ENCODE measurements at places on chromosomes 6 and 20.

GRCh38 chr6:6962699-6963098, 145.1 kb upstream of the RREB1 start:
- no peak for DNase-seq

DNA sequence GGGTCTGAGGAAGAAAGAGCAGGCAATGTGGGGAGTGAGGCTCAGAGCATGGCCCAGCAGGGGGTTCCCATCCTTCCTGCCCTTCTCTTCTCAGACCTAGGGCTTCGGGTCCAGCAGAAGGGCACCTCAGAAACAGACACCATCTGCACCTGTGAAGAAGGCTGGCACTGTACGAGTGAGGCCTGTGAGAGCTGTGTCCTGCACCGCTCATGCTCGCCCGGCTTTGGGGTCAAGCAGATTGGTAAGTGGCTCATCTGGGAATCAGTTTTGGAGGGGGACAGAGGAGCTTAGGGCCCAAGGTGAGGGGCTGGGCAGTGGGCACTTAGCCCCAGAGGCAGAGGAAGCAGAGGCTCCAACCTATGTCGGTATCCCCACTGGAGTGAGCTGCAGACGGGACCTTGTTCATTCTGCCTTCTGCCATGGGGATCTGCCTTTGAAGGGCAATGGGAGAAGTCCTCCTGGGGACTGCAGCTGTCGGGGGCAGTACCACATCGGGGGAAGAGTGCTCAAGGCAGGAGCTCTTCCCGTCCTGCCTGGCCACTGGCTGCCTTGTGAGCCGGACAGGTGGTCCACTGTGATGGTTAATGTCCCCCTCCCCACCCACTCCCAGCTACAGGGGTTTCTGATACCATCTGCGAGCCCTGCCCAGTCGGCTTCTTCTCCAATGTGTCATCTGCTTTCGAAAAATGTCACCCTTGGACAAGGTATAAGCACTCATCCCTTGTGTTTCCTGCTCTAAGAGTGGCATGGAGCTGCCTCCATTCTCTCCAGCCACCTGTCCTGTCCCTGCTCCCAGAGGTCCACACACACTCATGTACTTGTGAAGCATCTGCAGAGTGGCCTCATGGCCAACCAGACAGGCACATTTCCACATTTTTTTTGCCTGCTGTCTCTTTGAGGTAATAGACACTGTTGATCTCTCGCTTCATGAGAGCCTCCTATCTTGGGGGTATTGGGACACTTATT, 4.7 kb downstream of the CD40 start:
- no peak for DNase-seq

DNA sequence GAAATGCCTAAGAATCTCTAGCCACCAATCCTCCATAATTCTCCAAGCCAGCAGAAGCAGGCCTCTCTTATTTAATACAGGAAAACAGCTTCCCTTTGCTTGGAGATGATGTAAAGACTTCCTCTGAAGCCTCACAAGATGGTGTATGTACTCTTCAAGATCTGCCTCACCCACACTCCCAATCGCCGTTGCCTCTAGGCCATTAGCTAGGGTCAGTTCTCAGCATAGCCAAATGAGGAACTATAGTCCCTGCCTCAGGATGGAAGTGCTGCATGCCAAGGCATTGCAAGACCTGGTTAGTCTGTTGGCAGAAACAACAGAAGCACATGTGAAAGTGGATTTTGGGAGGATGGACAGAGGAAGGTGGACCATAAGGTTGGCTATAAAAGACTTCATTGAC, 139.1 kb downstream of the SCML4 start:
- DNase-seq: no peak

GRCh38 chr6:154862536-154862935, 129.3 kb downstream of the SCAF8 start:
- DNase-seq: no peak

DNA sequence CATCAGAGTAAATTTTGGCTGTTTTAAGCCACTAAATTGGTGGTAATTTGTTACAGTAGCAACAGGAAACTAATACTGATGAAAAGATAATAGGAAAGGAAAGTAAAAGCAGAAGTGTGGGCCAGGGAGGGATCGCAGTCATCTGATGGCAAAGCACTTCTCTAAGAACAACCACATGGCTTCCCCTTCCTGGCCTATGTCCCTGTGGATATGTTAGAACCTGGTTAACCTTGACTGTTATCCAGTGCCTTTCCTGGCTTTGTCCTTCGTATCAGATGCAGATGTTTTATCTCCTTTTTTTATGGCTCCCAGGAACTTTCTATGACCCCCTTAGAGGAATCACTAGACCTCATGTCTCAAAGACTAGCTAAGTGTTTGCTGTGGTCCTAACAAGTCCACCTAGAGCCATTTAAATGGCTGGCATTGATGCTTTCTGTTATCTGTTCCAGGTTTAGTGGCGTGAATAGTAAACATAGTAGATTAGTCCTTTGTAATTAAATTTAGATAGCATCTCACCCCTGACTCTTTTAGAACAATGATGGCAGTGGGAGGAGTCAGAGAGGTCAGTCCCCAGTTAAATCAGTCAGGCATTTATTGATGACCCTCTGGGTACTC, 79.2 kb upstream of the PHACTR2 start:
- DNase-seq: no peak

- no peak for DNase-seq
These were observed 55.9 kb upstream of the SNX9 start for GRCh38 chr6:157766901-157767774.

DNA sequence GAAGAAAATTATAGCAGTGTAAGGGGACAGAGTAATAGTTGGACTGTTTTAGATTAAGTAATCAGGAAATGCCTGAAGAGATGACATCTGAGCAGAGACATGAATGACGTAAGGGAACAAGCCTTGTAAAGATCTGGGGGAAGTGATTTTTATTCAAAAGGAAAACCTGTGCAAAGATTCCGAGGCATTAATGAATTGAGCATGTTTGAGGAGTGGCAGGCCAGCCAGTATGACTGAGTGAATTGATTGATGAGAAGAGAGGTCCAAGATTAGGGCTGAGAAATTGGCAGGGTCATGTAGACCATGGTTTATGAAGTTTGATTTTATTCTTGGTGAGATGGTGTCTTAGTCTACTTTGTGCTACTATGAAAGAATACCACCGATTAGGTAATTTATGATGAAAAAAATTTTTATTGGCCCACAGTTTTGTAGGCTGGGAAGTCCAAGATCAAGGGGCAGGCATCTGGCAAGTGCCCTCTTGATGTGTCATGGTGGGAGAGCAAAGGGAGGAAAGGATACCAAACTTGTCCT, 95.1 kb downstream of the LIN28B start:
- DNase-seq: no peak

DNA sequence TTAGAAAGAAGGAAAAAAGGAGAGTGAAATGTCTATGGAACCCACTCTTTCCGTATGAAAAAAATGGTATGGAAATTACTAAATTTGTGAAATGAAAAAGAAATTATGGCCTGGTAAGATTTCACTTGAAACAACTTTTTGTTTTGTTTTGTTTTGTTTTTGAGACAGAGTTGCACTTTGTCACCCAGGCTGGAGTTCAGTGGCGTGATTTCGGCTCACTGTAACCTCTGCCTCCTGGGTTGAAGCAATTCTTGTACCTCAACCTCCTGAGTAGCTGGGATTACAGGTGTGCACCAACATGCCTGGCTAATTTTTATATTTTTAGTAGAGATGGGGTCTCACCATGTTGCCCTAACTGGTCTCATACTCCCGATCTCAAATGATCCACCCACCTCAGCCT, 17.8 kb upstream of the GSTA5 start:
- no peak for DNase-seq

GRCh38 chr6:109434456-109434855, 6.0 kb downstream of the PPIL6 start:
- no peak for DNase-seq

GRCh38 chr6:150891888-150892485, 26.5 kb downstream of the MTHFD1L start:
- DNase-seq: peak; percentile 56
